SK-MEL-5 (cell line): ENCODE measurements at places on chromosomes 11 and 22.

- DNase-seq, result peak; percentile 95
Observed at GRCh38 chr11:69915501-69916250, 96.5 kb upstream of the FGF3 start.

GRCh38 chr11:100240025-100240539, 447.0 kb upstream of the ARHGAP42 start:
- no peak for DNase-seq

DNA sequence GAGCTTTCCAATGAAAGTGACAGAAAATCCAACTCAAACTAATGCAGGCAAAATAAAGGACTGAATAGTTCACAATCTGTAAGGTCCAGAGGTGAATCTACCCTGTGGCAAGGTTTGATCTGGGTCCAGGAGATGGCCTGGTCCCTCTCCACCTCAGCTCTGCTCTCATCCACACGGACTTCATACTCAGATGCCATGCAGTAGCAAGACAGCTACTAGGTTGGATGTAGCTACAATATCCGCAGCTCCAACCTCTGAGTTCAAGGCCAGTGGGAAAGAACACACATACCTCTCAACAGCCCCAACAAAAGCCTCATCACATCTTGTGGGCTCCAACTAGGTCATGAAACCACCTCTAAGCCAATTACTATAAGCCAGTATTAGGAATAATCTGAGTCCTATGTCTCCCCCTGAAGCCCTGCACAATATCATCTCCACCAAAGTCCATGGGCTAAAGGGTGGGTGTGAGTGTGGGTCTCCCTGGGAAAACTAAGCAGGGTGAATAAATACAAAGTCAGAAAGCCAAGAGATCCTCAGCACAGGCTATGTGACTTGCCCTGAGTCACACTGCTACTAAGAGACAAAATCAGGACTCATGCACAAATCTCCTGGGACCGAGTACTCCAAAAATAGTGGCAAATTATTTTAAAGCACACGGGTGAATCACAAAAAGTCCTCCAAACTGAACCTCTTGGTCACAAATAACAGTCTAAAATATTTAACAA, 78.8 kb downstream of the LARGE1 start:
- no peak for DNase-seq

DNA sequence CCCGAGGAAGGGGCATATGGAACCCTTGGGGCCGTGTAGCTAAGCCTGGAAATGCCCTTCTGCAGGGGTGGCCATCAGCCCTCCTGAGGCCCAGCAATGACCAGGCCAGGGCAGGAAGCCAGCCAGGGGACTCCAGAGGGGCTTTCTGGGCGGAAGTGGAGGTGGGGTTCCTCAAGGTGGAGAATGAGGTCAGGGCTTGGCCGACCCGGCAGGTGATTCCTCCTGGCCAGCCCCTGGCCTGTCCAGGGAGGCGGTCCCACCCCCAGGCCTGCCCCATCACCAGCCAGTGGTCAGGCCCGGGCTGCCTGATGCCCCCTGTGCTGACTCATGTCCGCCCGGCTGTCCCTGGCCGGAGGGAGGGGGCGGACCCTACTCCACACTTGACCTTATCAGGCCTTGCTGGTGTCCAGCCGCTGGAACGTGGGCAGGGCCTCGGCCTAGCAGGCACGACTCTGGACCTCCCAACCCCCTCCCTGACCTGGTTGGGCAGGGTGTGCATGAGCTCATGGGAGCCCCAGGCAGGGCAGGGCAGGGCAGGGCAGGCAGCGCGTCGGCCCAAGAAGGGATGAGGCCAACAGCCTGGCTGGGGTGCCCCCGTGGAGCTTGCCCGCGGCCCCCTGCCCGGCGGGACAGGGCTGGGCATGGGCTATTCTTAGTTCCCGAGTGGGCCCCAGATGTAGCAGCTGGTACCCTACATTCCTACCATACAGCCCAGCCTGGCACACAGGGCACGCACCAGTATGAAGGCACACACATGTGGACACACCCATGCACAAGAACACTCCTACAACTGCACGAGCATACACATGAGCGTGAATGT, 35.9 kb downstream of the RPL3 start:
- DNase-seq, result no peak

DNA sequence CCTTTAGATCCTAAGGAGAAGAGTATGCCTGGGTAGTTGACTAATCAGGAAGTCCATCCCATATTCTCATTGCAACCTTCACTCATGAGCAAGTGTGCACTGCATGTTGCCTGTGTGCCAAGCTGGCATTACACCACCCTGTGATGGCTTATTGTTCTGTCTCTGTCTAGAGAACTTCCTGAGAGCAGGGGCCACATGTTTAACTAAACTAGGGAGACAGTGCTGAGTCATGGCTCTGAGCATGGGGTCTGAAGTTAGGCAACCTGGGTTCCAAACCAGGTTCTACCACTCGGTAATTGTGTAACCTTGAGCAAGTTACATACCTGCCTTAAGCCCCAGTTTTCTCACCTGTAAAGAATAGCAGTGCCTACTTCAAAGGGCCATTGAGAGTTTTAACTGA, 39.6 kb downstream of the CSNK2A3 start:
- peak; percentile 17 for DNase-seq

DNA sequence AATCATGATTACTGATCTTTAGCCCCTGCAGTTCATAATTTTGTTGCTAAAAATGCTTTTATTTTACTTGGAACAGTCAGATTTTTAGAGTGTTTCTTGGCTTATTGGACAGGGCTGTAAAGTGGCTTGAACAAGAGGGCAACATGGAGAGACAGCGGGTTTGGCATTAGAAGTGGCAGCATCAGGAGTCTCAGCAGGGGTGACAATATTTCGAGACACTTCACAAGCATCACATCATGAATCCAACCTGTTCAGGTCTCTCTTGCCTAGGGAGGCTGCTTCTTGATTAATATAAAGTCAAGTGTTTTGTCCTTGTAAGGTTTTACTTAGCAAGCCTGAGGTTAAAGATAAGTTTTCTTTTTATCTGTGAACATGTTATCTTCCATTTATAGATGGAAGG, 2249.5 kb downstream of the LRRC4C start:
- DNase-seq, result no peak

GRCh38 chr22:32800158-32800882, 1.2 kb upstream of the TIMP3 start:
- DNase-seq, result no peak

DNA sequence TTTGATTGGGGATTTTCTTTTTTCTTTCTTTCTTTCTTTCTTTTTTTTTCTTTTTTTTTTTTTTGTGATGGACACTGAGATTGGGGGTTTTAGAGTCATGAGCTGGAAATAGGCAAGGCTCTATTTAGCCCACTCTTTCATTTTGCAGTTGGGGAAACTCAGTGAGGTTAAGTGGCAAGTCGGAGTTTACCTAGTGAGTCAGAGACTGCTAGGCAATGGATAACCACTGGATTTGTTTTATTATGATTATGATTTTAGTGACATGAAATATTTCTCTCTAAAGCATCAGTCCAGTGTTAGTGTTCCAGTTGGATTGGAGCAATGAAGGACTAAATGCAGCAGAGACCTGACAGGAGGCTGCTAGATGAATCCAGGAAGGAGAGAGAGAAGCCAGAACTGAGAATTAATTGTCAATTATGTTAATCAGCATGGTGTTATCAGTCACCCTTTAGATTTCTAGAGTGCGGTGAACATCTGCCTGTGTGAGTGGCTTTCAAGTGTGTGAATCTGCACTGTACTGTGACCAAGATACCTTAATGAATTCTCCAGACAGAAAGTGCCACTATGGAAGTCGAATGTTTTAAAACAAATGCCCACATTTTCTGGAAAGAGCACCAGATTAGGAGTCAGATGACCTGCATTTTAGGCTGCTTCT, 10.9 kb downstream of the BMAL1 start:
- DNase-seq, result no peak

DNA sequence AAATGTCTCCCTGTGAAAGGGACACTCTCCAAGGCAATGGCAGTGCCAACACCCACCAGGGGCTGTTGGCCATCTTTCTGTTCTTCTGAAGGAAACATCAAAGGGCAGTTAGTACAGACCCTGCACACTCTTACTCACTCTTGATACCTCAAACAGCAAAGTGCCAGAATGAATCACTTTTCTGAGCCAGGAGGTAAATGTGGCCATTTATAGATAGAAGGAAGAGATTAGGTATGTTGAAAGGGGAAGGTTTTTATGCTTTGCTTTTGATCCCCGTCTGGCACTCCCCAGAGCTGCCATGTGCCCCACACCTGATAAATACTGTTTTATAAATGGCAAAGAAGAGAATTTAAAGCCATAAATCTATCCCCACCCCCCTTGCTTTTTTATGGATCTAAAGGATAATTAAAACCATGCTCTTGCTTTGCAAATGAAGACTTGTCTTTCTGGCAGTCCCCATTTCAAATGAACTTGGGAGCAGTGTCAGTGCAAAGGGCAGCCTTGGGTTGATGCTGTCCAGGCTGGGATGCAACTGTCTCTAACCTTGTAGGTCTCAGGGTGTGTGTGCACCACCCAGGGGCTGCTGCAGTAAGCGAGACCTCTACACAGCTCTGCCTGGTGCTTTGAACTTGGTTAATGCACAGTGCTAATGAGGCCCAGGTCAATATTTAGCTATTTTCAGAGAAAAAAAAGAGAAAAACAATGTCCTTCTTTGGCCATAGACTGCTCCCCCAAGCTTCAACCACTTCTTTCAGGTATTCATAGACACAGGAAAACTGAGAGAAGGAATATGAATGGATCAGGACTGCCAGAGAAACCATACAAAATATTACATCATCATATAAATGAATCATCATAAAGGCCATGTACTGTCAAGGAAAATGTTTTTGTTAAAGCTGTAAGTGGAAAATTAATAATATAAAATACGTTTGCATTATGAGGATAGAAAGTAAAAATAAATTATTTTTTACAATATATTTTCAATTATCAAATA, 207.5 kb downstream of the ETS1 start:
- no peak for DNase-seq

DNA sequence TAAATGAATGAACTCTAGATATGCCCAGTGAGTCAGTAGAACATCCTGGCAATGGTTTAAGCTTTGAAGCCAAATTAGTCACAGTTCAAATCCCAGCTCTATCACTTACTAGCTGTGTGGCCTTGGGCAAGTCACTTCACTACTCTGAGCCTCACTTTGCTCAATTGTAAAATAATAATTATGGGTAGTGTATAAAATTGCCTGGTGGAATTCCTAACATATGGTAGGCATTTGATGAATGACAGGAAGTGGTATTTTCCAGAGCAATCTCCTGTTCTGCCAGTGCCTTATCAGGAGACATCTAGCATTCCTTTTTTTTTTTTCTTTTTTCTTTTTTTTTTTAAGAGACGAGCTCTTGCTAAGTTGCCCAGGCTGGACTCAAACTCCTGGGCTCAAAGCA, 13.0 kb downstream of the SCN4B start:
- DNase-seq, result peak; percentile 8

DNA sequence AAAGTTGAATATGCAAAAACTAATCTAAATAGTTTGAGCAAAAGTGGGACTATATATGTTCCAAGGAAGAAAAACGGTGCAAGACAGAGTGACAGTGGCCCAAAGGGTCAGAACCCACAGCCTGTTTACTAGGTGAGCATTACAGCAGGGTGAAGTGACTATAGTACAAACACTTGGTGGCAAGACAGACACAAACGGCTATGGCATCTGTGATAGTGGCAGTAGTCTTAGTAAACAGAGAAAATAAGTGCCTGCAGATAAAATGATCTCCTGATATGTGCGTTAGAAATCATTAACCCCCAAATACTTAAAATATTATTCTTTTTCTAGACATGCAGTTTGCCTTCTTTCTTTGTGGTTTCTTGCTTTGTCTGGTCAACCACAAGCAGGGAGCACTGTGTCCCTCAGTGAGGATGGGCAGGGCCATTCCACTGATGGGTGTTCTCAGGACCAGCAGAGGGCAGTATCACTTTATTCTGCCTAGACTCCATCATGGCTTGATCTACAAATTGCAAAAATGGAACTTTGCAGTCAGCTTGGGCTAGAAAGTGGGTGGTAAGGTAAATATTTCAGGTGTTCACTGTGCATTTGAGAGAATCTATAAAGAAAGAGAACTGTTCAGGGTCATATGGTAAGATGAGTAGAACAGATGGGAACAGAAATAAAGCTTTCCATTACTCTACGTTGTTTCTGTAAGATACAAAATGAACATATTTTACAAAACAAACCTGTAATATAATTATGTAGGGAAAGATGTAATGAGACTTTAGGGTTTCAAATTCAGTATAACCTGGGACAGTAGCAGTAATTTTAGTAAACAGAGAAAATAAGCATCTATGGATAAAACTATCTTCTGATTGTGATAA, 198.2 kb downstream of the SWAP70 start:
- DNase-seq, result peak; percentile 88

GRCh38 chr22:42623301-42623751, 8.6 kb upstream of the POLDIP3 start:
- no peak for DNase-seq

- DNase-seq, result no peak
Observed at GRCh38 chr11:111213256-111213655, 32.3 kb upstream of the POU2AF2 start.

GRCh38 chr11:115985896-115986295, 481.7 kb upstream of the CADM1 start:
- no peak for DNase-seq

- no peak for DNase-seq
Observed at GRCh38 chr11:70785372-70785771, 387.0 kb downstream of the CTTN start.

DNA sequence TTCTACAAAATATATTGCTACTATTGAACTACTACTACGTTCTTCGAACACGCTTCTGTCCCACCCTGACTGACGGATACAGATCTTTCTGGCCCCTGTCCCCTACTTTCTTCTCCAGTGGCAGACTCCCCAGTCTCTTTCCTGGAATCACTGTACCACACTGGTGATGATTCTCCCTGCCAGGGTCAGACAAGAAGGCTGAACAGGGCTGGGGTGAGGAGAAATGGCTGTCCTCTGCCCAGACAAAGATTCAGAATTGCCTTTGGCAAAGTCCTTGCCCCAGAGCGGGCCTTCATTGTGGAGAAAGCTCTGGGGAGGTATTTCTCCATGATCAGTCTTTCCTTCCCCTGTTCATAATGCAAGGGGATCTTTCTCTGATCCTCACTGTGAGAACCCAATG, 1417.1 kb downstream of the BRD1 start:
- no peak for DNase-seq

- peak; percentile 22 for DNase-seq
Observed at GRCh38 chr11:35629914-35630313, 11.7 kb downstream of the FJX1 start.

DNA sequence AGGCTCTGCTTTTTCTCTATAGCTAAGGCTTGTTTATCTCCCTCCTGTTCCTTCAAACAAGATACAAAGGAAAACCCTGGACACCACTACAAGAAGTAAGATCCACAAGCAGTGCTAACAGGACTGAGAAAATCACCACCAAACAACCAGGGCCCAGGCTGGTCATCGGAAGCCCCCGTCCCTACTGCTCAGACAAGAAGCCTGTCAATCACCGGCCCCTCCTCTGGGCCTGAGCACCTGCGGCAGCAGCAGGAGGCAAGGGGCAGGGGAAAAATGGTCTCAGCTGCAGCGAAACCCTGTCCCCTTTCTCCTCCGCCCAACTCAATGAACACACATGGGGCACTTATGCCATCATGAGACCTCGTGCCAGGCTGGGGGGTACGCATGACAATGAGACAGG, 155.2 kb downstream of the CEP164 start:
- DNase-seq, result no peak

- DNase-seq, result no peak
Observed at GRCh38 chr11:114668109-114668508, 10.2 kb upstream of the NXPE2 start.

- DNase-seq, result no peak
Observed at GRCh38 chr11:88813233-88813915, 252.4 kb downstream of the GRM5 start.
